ENCODE measurements at places on chromosomes 5 and 9.

- no peak for DNase-seq
Measured at GRCh38 chr5:17249029-17249634, 31.7 kb downstream of the BASP1 start.

GRCh38 chr9:130824643-130825350 lies 10.3 kb upstream of the ABL1 start:
- DNase-seq = no peak

- DNase-seq = no peak
Measured at GRCh38 chr5:143924311-143924978, 112.5 kb downstream of the HMHB1 start.

DNA sequence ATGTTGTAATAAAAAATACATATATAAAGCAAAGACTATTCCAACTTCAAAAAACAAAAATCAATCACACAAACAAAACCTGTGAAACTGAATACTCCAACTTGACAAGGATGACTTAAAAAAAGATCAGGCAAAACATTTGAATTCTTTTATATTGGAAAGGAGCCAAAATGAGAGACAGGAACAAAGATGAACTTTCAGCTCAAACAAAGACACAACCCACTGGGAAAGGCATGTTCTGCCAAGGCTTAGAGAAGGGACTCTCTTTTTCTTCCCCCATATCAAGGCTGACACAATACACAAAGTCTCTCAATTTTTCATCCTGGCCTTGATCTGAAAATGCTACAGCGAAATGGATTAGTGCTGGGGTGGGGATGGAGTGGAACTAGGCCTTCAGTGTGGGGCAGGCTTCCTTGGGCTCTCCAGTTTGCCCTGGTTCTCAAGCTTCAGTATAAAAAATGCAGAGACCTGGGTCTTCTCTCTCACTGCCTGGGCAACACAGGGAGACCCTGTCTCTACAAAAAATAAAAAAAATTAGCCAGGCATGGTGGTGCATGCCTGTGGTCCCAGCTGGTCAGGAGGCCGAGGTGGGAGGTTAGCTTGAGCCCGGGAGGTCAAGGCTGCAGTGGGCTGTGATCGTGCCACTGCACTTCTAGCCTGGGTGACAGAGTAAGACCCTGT lies 11.6 kb upstream of the FAM169A start:
- no peak for DNase-seq

GRCh38 chr5:126810596-126811380 lies 33.9 kb downstream of the LMNB1 start:
- DNase-seq = no peak

DNA sequence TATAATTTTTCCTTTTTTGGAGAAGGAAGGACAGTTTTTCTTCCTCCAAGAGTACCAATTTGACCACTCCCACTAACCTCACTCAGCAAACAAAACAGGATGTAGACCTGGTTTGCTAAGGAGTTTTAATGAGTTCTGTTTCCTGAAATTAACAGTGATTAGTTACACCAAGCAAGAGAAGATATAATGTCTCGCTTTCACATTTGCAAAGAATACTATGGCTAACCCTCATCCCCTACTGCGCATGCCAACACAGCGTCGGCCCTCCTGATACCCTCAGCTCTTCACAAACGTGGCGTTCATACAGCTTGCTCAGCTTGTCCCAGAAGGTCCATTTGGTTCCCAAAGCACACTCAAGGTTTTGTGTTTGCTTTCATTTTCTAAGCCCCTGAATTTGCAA lies 41.9 kb upstream of the IPPK start:
- no peak for DNase-seq

GRCh38 chr9:110255034-110255462 lies 1.3 kb downstream of the TXN start:
- no peak for DNase-seq

GRCh38 chr5:10729320-10730042 lies 31.6 kb downstream of the DAP start:
- no peak for DNase-seq

DNA sequence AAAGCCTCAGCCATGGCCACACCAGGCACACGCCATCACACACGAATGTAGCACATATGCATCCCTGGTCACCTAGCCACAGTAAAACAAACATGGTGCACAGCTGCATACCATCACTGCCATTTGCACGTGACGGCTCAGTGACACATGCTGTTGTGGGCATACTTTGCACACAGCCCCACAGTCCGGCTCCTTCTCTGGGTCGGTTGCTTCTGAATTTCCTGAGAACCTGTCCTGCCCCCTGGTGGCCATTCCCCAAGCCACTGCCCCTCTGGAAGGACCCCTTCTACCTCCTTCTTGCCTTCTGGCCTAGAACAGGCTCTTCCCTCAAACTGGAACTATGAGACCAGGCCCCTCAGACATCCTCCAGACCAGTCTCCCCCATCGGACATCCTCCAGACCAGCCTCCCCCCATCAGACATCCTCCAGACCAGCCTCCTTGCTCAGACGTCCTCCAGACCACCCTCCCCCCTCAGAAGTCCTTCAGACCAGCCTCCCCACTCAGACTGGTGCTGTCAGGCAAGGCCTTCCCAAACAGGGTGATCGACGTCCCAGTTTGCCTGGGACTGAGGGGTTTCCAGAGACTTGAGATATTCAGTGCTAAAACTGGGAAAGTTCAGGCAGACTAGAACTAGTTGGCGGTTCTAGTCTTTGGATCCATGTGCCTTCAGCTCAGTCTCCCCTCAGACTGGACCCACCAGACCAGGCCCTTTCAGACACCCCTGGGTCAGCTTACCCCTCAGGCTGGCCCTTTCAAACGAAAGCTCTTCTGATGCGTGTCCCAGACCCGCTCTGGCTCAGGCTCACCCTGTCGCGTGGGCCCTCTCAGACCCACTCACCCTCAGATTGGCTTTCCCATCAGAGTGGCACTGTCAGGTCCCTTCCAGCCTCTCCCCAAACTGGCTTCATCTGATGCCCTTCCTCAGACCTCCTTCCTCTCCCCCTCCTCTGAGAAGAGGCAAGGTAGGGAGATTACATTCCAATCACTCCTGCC lies 24.3 kb upstream of the ENHO start:
- peak; percentile 36 for DNase-seq

DNA sequence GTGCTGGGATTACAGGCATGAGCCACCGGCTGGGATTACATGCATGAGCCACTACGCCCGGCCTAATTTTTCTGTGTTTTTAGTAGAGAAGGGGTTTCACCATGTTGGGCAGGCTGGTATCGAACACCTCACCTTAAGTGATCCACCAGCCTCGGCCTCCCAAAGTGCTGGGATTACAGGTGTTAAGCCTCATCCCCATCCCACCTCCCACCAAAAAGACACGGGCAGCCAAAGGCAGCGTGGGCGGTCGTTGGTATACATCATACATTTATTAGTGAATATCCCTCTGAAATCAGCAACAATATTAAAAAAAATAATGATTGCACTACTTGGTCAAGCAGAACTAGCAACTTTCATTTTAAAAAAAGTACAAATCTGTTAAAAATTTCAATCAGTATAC lies 10.7 kb downstream of the RNF44 start:
- DNase-seq = no peak

DNA sequence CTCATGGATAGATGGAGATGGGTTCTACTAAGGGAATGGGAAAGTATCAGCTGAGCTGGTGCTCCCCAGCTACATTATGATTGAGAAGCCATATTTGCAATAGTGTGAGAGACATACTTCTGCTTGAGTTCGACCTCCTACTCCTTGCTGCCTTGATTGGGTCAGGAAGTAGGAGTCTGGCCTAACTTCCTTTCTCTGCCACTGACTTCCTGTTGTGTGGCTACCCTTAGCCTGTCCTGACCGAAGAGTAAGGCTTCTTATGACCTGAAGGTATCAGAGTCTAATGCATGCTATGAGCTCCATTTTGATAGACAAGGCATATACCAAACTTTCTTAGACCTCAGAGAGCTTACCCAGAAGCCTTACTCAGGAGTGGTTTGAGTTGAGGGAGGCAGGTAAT lies 53.9 kb downstream of the OSTF1 start:
- no peak for DNase-seq

- DNase-seq = no peak
Measured at GRCh38 chr9:120882935-120883607, 6.1 kb upstream of the PHF19 start.

DNA sequence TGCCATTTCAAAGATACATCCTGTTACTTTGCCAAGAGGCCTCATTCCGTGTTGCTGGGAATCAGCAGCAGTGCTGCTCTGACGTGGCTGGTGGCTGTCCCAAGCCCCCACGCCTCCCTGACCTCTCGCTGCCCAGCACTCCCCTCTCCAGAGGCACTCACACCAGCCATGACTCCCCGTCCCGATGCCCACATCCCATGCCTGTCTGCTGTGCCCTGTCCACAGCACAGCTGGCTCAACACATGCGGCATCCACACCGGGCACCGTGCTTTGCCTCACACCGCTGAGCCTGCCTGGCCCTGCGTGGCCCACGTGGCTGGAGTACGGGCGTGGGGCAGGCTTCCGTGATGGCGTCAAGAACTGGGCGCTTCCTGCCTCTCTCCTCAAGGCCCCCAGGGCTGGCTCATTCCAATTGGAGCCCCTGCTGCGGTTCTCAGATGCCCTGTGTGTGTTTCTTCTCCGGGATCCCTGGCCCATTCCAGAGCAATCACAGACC lies 7.8 kb upstream of the LCN1 start:
- DNase-seq = no peak

DNA sequence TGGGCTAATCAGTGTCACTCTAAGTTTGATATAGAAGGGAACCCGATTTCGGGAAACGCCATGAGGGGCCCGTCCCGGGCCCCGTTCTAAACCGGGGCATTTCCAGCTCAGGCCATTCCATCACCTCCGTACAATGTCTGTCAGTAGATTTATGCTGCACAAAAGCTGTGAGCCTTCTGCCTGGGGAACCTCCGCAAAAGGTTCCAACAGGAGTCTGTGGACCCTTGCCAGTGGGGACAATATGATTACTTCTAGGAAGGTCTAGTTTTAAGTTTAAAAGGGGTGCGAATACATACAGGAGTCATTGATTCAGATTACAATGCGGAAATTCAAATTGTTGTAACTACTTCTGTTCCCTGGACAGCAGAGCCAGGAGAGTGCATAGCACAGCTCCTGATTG lies 57.6 kb downstream of the RAPGEF1 start:
- no peak for DNase-seq

DNA sequence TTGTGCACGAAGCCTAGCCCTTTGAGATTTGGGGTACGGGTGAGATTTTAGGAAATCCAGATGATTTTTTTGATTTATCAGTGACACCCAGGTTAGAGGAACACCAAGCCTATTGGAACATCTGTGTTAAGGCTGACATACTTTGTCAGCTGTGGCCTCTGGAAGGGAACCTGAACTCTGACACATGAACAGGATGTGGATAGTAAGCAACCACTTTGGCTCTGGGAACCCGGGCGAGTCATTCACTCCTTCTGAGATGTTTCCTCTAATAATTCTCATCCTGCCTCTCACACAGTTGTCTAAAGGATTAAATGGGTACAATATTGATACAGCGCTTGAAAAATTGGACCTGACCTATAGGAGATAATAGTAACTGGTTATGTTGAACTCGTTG lies 67.8 kb downstream of the FGF1 start:
- no peak for DNase-seq

DNA sequence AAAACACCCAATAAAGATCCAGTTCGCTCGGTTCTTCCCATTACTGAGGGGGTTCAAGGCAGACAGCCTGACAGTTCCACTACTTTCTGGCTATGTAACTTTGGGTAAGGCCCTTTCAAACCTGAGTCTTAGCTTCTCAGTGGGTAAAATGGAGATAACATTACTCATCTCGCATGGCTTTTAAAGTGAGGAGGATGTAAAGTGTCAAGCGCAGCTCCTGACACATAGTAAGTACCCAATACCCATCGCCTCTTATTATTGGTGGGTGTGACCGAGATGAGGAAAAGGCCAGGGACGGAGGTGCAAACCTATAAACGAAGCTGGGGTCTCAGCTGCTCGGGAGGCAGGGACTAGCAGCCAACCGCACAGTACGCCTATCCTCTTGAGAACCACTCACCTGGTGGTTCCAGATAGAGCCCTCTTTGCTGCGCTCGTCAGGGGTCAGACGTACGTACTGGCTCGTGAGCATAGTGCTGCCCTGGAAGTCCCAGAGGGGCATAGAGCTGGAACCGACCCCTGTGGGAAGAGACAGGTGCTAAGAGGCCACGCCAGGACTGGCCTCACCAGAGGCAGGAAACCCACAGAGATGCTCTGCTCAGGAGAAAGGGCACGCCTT lies 584 bp downstream of the LMAN2 start:
- DNase-seq = no peak

DNA sequence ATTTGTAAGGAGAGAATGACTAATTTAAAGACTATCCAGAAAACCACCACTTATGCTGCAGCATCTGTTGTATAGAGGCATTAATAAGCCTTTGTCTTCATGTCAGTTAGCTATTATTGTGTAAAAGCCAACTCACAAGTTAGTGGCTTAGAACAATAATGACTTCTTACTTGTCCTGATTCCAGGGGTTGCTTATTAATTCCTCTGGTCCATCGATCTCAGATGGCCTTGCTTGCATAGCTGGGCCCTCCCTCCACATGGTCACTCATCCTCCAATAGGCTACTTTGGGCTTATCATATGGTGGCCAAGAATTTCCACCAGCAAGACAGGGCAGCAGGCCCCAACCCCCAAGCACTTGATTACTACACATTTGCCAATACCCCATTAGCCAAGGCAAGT lies 44.5 kb upstream of the STK32A start:
- DNase-seq = no peak

Data from occipital lobe (tissue), 3 donors.